PC-9 (cell line): ENCODE measurements at places on chromosomes 11 and 22.

- H3K4me1 ChIP-seq: no peaks in the 10 kb centered on the region; the same call in 1 of the 2 replicates
- no peak for DNase-seq
- H3K27me3 ChIP-seq: no peaks in the 10 kb centered on the region
- no peak overlapping the region for H3K27ac ChIP-seq
Observed at GRCh38 chr22:30127749-30128166, 47.5 kb downstream of the HORMAD2 start.

GRCh38 chr22:38414009-38414395, 41.0 kb downstream of the KCNJ4 start:
- no peak overlapping the region for H3K27ac ChIP-seq
- H3K27me3 ChIP-seq: no peaks in the 10 kb centered on the region
- H3K36me3 ChIP-seq: no peaks in the 10 kb centered on the region
- no peaks in the 10 kb centered on the region for H3K4me1 ChIP-seq
- no peak overlapping the region for H3K4me3 ChIP-seq

GRCh38 chr11:40987776-40988435, 471.5 kb downstream of the LRRC4C start:
- H3K4me1 ChIP-seq: no peaks in the 10 kb centered on the region
- no peaks in the 10 kb centered on the region for H3K27me3 ChIP-seq
- no peak overlapping the region for H3K4me3 ChIP-seq
- no peak for DNase-seq
- no peaks in the 10 kb centered on the region for H3K36me3 ChIP-seq

GRCh38 chr11:62811659-62812058, 6.4 kb upstream of the NXF1 start:
- H3K27me3 ChIP-seq: no peaks in the 10 kb centered on the region
- no peak for DNase-seq
- no peaks in the 10 kb centered on the region for H3K4me1 ChIP-seq
- H3K27ac ChIP-seq: no peak overlapping the region
- H3K4me3 ChIP-seq: no peak overlapping the region

DNA sequence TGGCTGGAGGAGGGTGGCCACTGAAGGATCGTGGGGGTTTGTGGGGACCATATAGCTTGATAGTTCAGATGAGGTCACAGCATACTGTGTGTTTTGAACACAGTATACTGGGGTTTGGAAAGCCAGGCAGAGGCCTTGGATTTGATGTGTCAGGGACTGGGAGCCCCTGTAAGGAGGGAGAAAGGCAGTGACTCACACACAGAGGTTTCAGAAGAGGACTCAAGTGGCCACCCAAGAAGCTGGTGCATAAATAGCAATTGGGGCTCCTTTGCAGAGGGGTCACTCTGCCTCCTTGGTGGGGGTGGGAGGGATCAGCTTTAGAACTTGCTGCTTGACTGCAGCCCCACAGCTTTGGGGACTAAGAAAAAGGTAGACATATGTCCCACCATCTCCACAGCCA, 39.3 kb downstream of the SLC5A1 start:
- peaks cover 11% of the 10 kb centered on the region for H3K4me1 ChIP-seq
- H3K27ac ChIP-seq: no peak overlapping the region
- DNase-seq: no peak
- H3K36me3 ChIP-seq: no peaks in the 10 kb centered on the region
- H3K27me3 ChIP-seq: peaks cover 13% of the 10 kb centered on the region; the same call in 1 of the 2 replicates

- no peaks in the 10 kb centered on the region for H3K4me1 ChIP-seq
- H3K27ac ChIP-seq: no peak overlapping the region
- no peaks in the 10 kb centered on the region for H3K36me3 ChIP-seq
- H3K4me3 ChIP-seq: no peak overlapping the region
- no peaks in the 10 kb centered on the region for H3K27me3 ChIP-seq
Observed at GRCh38 chr11:94186342-94187203, 57.9 kb downstream of the PANX1 start.

DNA sequence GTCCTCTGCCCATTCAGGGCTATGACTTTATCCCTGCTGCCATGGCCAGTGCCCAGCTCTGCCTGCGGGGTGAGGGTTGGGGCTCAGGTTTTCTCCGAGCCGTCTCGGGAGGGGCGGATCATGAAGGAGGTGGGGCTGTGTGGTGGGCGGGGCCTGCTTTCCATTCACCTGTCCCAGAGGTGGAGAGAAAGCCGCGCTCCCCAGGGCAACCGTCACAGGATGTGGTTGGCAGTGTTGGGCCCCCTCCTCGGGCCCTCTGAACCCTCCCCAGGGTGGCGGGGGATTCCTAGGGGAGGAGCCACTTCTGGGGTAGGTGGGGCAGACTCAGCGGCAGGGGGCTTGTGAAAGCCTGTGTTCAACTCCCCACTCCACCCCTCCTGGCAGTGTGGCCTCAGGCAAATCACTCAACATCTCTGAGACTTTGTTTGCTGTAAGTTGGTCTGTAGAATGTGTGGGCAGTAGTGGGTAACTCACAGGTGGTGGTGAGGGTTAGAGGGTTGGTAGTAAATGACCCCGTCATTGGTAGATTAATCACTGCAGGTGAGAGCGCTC, 50.3 kb downstream of the CD6 start:
- no peak overlapping the region for H3K27ac ChIP-seq
- H3K4me3 ChIP-seq: peak overlapping the region; percentile 12; the same call in 1 of the 2 replicates
- no peaks in the 10 kb centered on the region for H3K36me3 ChIP-seq
- DNase-seq: peak; percentile 88
- peaks cover 75% of the 10 kb centered on the region for H3K27me3 ChIP-seq
- H3K4me1 ChIP-seq: no peaks in the 10 kb centered on the region

DNA sequence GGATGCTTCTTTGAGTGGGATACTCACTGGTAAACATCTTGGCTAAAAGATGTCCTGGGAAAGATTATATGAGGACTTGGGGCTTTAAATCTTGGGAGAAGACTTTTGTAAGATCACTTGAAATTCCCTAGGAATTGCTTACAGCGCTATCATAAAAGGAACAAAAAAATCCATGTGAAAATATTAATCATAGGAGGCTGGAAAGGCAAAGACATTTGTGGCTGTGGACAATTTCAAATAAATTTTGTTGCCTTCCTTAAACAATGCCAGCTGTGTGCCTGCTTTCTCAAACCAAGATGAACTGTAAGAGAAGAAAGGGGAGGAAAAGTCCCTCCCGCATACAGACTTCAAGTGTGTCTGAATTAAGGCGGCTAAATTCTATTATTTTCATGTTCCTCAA, 75.6 kb downstream of the SNX19 start:
- H3K27me3 ChIP-seq: no peaks in the 10 kb centered on the region
- DNase-seq: no peak
- H3K4me1 ChIP-seq: no peaks in the 10 kb centered on the region
- H3K4me3 ChIP-seq: no peak overlapping the region

DNA sequence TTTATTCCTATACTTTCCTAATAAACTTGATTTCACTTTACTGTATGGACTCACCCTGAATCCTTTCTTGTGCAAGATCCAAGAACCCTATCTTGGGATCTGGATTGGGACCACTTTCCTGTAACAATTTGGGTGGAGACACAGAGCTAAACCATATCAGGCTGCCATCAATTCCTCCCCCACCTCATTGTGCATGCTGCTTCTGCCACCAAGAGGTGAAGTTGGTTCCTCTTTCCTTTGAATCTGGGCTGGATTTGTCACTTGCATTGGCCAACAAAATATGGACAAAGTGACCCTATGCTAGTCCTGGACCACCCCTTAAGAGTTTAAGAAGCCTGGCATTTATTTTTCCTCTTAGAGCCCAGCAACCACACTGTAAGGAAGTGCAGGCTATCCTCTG, 39.4 kb upstream of the CEP295 start:
- no peaks in the 10 kb centered on the region for H3K4me1 ChIP-seq
- H3K4me3 ChIP-seq: no peak overlapping the region
- H3K27me3 ChIP-seq: no peaks in the 10 kb centered on the region; the same call in 1 of the 2 replicates
- H3K36me3 ChIP-seq: no peaks in the 10 kb centered on the region

DNA sequence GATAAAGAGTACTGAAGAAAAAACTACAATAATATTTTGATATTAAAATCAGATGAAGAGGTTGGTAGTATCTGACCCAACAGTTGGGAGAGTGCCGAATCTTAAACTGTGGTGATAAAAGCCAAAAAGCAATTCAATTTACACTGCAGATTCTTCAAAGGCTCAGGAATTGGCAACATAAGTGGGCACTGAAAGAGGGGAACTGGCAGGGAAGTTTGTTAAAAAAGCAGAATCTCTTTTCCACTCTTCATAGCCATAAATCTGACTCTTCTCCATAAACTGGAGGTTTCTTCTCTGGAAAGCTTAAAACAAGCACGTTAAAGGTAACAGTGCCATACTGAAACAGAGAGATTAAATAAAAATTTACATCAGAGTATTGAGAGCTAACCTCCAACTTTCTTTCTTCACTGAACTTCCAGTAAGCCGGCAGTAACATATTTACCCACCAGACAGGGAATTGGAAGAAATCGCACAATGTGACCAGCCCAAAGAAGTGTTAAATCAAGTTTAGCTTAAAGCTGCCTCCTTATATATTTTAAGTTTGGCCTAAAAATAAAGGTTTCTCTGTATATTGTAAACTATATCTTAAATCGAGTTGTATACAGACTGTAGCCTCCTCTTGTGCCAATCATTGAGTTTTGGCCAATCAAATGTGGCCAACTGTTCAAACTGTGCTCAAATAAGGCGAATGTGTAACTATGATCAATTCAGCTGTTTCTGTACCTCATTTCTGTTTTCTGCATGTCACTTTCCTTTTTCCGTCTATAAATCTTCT, 358.3 kb downstream of the NXPE2 start:
- no peak overlapping the region for H3K4me3 ChIP-seq
- H3K27me3 ChIP-seq: 0 out of 2 replicates have a peak, but pooled peaks cover 8% of the 10 kb centered on the region
- H3K36me3 ChIP-seq: no peaks in the 10 kb centered on the region
- DNase-seq: no peak
- no peak overlapping the region for H3K27ac ChIP-seq
- no peaks in the 10 kb centered on the region for H3K4me1 ChIP-seq

DNA sequence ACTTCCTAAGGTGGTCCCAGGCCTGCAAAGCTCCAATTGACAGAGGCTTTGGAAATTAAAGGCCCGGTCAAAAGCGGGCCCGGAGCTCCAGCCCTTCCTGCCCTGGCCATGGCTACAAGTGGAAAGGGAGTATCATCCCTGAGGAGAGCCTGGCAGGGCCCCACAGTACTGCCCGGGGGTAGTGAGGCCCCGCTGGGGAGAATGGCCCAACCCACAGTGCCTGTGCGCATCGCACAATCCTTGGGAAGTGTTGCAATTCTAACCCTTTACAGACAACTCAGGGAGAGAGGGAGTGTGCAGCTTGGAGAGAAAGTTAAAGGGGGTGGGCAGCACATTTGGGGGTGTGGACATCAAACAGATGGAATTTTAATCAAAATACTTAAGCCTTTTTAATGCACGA, 3.6 kb downstream of the CACNG2 start:
- H3K36me3 ChIP-seq: no peaks in the 10 kb centered on the region
- H3K27ac ChIP-seq: no peak overlapping the region
- H3K4me1 ChIP-seq: peaks cover 4% of the 10 kb centered on the region; the same call in 1 of the 2 replicates

GRCh38 chr11:114136686-114137640, 77.5 kb downstream of the ZBTB16 start:
- no peak overlapping the region for H3K4me3 ChIP-seq
- H3K27me3 ChIP-seq: peaks cover 92% of the 10 kb centered on the region
- no peak overlapping the region for H3K27ac ChIP-seq
- no peak for DNase-seq
- H3K4me1 ChIP-seq: no peaks in the 10 kb centered on the region
- no peaks in the 10 kb centered on the region for H3K36me3 ChIP-seq

- H3K27ac ChIP-seq: no peak overlapping the region
- no peak for DNase-seq
- H3K36me3 ChIP-seq: no peaks in the 10 kb centered on the region
- no peaks in the 10 kb centered on the region for H3K4me1 ChIP-seq
- H3K27me3 ChIP-seq: no peaks in the 10 kb centered on the region
- no peak overlapping the region for H3K4me3 ChIP-seq
Observed at GRCh38 chr11:65160643-65161042, 9.4 kb upstream of the SPDYC start.

DNA sequence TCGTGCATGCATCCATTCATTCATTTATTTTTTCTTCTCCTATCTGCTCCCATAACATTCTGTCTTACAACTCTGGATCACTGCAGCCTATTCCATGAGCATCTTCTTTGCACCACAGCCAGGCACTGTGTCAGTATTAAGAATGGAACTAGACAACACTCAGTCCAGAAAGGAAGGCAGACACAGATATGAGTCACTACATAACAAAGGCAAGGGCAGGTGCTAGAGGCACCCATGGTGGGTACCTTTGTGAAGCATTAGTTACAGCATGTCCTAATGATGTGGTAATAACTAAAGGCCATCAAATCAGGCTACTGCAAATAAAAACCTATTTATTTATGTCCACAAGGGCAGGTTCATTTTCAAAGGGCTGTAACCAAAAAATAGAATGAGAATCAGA, 28.1 kb downstream of the TENM4 start:
- no peak for DNase-seq
- peaks cover 6% of the 10 kb centered on the region; the same call in 1 of the 2 replicates for H3K27me3 ChIP-seq
- no peak overlapping the region for H3K4me3 ChIP-seq
- H3K4me1 ChIP-seq: peaks cover 21% of the 10 kb centered on the region; the same call in 1 of the 2 replicates
- H3K27ac ChIP-seq: no peak overlapping the region
- H3K36me3 ChIP-seq: no peaks in the 10 kb centered on the region

GRCh38 chr11:101584129-101584515, 315 bp upstream of the TRPC6 start:
- H3K36me3 ChIP-seq: no peaks in the 10 kb centered on the region
- no peak overlapping the region for H3K27ac ChIP-seq
- no peaks in the 10 kb centered on the region for H3K4me1 ChIP-seq
- no peak overlapping the region for H3K4me3 ChIP-seq
- DNase-seq: no peak

GRCh38 chr11:44987506-44987905, 36.8 kb upstream of the TP53I11 start:
- no peak overlapping the region for H3K27ac ChIP-seq
- H3K36me3 ChIP-seq: no peaks in the 10 kb centered on the region
- H3K4me3 ChIP-seq: no peak overlapping the region
- H3K4me1 ChIP-seq: no peaks in the 10 kb centered on the region

DNA sequence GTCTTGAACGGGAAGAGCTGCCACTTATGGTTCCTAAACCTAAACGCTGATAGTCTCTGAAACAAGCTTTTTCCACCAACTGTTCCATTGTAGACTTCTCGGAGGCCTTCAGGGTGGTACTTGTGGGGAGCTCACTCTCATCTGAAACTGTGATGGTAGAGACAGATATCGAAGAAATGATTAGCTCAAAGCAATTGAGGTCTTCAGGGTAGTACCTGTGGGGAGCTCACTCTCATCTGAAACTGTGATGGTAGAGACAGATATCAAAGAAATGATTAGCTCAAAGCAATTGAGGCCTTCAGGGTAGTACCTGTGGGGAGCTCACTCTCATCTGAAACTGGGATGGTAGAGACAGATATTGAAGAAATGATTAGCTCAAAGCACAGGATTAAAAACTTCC, 175.7 kb downstream of the SWAP70 start:
- no peak overlapping the region; the same call in 1 of the 2 replicates for H3K4me3 ChIP-seq
- no peak for DNase-seq
- H3K4me1 ChIP-seq: peaks cover 32% of the 10 kb centered on the region
- no peaks in the 10 kb centered on the region for H3K27me3 ChIP-seq
- H3K36me3 ChIP-seq: no peaks in the 10 kb centered on the region

DNA sequence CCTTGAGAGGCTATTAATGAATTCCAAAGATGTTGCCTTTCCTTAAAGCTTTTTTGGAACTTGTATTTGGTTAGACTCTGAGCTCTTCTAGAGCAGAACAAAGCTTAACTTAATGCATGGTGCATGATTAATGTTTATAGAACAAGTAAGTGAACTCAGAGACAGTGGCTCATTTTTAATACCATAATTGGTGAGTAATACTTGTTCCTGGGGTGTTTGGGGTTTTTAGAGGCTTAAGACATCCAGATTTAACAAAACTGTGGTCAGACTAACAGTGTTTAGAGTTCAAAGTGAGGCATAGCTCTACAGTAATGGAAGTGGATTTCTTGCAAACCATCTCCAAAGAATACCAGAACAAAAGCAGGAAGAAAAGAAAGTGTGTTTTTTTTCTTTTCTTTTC, 73.7 kb upstream of the CTSC start:
- DNase-seq: peak; percentile 83
- H3K4me1 ChIP-seq: peaks cover 51% of the 10 kb centered on the region
